Hematopoietic multipotent progenitor cell (in vitro differentiated cells): ENCODE measurements at places on chromosomes 11 and 22.

DNA sequence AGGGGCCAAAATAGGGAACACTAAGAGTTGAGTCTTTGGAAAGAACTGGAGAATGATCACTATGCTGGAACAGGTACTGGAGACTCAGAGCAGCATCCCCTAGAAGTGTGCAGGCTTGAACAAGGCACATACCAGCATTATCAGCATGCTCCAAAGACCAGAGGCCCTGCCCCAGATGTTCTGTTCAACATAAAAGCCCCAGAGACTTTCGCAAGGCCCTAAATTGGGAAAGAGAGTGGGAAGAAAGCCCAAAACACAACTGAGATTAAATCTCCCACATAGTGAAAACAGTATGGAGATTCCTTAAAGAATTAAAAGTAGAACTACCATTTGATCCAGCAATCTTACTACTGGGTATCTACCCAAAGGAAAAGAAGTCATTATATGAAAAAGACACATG, 9.4 kb downstream of the CNGA4 start:
- DNase-seq, result no peak

DNA sequence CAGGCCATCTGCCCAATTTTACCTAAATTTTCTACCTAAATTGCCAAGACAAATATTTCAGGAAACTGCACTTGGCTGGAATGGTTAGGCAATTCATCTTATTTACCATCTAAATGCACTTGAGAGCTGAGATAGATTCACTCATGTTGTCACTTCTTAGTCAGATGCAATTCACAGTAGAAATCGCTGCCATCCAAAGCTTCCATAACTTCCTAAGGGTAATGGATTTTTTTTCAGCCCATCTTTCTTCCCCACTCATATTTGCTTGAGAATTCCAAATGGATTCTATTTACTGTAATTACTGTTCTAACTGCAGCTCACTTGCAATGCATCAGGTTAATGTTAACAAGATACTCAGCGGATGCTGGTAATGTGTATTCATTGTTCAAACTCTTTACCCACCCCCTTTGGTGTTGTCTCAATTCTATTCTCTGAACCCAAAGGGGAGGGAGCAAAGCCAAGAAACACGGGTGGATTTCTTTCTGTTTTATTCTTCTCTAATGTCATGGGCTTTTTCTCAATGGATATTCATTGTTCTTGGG, 96.0 kb downstream of the TENM4 start:
- no peak for DNase-seq

GRCh38 chr11:79220171-79220570, 220.7 kb downstream of the TENM4 start:
- DNase-seq, result no peak

DNA sequence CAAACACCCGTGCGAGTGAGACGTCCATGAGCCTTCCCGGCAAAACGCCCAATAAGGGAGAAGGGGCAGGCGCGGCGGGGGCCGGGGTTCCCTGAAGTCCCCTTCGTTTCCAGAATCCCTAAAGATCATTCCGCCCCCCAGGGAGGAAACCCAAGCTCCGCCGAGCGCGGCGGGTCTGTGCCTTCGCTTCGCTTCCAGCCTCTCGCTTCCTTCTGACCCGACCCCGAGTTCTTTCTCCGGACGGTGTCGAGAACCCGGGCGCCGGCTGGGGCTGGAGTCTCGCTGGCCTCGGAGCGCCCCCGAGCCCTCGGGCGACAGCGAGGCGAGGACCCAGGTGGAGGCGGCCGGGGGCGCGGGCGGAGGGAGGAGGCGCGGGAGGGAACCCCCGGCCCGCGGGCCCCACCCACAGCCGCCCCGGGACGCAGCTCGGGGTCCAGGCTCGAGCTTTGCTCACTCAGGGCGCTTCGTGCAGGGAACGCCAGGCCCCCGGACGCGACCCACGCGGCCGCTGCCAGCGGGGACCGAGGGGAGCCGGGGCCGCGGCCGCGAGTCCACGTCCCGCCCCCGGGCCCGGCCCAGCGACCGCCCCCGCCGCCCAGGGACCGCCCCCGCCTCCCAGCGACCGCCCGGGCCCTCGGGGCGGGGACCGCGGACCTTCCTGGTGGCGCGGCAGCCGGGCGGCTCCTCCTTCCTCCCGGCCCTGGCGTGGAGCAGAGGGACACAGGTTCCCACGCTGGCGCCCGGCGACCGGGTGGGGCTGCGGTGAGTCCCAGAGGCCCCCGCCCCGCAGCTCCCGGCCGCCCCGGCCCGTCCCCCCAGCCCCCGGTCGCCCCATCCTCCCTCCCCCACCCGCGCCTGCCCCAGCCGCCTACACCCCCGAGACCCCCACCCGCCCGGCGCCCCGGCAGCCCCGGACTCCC, at the start of gene PGGHG:
PGGHG (plus strand) TSS at position 649 of the 920 bp plus-strand sequence. CDS start 691 bp downstream, outside the sequence.
- no peak for DNase-seq

DNA sequence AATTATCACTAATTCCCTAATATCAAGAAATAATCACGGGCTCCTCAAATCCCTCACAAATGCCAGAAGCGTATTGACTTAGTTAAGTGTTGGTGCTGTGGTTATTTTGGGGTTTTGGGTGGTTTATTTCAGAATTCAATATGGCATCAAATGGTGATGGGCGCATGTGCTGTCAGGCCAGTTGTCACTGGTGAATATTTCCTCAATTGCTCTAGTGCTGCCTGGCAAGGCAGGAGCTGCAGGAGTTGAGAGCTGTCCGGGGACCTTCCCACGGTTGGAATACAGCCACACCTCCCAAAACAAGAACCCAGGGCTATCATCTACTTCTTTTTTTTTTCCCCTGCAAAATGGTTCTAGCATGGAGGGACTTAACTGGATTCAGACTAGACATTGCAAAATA, 10.3 kb downstream of the IGLL5 start:
- no peak for DNase-seq

- no peak for DNase-seq
Measured at GRCh38 chr22:27433585-27434190, 367.9 kb downstream of the MN1 start.

- DNase-seq, result no peak
Measured at GRCh38 chr11:117914398-117914761, 14.8 kb downstream of the TMPRSS13 start.
